Gastrocnemius medialis (tissue), 4 donors: ENCODE measurements at places on chromosomes 13 and 19.

DNA sequence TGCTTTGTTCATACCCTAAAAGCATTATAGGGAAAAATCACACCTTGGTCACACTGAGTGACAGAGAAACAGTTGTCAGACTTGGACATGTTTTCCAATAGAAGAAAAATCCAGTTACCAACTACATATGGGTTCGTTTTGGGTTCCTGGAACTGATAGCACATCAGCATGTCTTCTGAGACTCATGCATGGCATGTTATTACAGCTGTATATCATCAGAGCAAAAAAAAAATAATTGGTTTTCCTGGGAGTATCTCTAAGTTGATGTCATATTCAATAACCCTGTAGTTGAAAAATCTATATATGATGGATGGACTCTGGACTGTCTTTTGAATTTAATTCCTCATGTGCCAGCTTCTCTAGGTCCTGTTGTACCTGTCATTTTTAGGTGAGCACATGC, 211.6 kb downstream of the DNAJC15 start:
- no peak for DNase-seq

DNA sequence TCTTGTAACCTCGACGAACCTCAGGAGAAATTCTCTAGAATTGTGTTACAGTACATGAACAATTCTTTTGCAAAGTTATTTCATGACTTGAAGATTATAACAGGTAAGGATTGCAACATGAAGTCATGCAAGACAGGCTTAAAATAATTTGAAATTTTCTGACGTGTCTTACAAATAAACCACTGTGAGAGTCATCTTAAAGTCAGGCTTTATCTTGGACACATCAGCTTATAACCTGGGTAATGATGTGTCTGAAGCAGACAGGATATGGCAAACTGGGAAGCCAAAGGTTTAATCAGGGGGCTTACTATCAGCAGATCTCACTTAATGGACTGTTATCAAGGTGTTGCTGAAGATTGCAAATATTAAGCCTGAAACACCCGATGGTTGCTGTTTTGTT, 407.8 kb downstream of the KLF5 start:
- DNase-seq = no peak

- DNase-seq = no peak
Observed at GRCh38 chr13:35764326-35765015, 288.0 kb upstream of the MAB21L1 start.

DNA sequence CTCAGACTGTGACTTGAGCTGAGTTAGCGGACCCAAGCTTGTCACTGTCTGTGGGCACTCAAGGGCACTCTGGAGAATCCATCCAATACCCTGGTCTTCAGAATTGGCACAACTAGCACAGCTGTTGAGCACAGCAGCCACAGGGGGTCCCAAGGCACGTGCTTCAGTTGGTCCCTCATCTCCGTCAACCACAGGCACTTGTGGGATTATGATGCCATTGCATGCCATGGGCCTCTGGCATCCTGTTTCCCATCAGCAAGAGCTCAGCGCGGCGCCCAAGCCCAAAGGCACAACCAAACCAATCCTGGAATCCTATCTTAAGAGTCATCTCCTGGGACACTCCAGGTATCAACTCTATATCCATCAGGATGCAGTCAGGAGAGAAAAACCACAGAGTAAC, 3.7 kb upstream of the B3GNT8 start:
- DNase-seq = no peak

DNA sequence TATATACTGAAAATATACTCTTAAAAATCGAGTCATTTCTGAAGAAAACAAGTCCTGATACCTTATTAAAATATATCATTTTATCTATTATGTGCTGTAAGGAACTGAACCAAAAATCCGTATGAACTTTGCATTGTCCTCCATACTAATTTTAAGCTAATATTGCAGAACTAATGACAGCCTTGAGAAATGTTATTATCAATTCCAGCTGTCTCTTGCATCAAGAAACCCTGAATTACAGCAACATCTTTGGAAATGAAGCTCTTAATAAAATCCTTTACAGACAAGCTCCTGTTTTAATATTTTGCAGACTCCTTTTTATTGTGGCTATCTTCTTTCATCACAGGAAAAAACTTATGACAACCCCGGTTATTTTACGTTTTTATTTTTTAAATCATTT, 1335.3 kb downstream of the EFNB2 start:
- DNase-seq = no peak

DNA sequence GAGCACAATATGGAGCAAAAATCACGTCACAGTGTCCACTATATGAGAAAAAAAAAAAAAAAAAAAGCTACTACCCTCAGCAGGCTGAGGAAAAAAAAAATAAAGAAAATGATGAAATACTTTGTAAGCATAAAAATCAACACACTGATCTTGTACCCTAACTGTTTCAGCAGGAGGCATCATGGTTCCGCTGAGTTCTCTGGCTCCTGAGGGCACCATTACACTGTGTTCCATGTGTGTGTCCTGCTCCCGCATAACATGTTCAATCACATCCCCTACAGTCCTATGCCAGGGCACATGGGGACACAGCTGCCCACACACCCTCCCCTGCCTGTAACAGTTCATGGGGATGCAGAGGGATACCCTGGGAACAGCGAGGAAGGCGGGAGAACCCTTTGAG, 33.5 kb downstream of the DOCK9 start:
- no peak for DNase-seq

GRCh38 chr19:50679177-50680125, 30.2 kb downstream of the C19orf81 start:
- peak; percentile 30 for DNase-seq

DNA sequence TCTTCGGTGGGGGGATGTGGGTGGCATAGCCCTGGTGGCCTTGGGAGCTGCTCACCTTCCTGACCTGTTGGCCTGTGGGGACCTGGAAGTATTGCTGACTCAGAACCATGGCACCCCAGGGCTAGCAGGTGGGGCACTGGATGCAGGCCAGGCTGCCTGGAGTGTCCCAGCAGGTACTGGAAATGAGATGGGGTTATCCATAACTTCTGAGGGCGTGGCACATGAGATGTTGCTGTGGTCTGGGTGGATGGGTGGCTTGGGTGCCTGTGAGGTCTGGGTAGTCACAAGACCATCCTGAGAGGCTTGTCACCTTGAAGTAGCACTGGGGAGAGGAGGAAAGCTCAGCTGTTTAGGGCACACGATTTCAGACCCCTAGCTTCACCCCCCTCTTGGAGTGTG, 636 bp upstream of the RNF225 start:
- no peak for DNase-seq

GRCh38 chr13:111122056-111122455, 6.9 kb downstream of the ARHGEF7 start:
- peak; percentile 51 for DNase-seq

DNA sequence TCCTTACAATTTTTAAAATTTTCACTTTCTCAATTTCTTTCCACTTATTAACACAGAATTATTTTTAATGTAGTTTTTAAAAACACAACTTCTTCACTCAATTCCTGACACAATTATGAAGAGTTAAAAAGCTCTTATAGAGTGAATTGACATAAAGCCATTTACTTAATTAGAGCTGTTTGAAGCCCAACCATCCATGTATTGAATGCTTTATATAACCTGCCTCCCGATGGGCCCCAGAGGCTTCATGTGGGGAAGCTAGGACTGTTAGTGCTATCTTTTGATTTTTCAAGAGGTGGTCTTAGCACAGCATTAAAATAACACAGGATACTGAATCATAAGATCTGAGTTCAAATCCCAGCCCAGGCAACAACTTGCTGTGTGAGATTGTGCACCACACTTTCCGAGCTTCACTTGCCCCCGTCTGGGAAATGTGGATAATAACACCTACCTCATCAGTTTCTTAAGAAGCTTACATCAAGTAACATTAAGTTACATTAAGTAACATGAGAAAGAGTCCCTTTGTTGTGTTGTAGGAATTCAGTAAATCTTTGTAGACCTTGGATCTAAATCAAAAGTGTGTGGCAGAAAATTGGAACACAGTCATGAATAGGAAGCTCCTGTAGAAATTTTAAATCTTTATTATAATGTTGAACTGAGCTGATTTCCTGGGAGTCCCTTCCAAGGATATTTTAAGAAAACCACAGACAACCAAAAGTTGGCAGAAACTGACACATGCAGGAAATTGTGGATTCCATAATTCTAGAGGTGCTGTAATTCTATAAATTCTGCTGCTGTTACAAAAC, 5.5 kb upstream of the ENOX1 start:
- DNase-seq = no peak

DNA sequence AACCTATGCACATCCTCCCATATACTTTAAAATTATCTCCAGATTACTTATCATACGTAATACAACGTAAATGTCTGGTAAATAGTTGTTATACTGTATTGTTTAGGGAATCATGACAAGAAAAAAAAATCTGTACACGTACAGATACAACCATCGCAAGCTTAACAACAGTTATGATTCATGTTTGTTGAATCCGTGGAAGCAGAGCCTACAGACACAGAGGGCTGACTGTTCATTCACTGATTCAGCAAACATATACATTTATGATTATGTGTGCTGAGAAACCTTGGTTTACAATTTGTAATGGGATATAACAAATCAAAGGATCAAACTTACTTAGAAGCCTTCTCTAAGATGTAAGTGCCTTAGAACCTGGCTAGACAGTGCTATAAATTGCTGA, 1.5 kb downstream of the ZNF260 start:
- no peak for DNase-seq

- DNase-seq = no peak
Observed at GRCh38 chr13:44413095-44413494, 39.5 kb downstream of the SERP2 start.

- no peak for DNase-seq
Observed at GRCh38 chr13:37741536-37741935, 128.0 kb downstream of the TRPC4 start.

DNA sequence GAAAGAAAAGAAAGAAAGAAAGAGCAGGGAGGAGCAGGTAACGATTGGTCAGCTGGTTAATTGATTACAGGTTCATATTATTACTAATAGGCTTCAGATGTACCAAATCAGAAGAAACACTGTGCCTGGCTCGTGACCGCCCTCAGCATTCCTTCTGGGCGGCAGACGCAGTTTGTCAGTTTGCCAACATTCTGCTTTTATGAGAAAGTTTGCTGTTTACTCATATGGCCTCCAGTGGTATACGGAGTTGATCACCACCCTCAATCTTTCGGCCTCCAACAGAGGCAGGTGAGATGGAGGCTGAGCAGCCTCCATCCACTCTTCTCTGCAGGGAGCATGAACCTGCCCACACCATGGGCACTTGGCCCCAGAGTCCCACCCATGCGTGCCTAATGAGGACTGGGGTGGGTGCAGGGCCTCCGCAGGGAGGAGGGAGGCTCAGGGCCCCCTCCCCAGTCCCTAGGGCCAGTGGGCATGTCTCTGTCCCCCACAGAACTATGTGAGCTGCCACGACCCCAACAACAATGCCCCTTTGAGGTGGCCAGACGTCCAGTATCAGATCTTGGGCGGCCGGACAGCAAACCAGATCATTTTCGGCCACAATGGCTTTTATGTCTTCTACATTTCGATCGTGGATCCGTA, 8.8 kb downstream of the PRR22 start:
- DNase-seq = no peak

DNA sequence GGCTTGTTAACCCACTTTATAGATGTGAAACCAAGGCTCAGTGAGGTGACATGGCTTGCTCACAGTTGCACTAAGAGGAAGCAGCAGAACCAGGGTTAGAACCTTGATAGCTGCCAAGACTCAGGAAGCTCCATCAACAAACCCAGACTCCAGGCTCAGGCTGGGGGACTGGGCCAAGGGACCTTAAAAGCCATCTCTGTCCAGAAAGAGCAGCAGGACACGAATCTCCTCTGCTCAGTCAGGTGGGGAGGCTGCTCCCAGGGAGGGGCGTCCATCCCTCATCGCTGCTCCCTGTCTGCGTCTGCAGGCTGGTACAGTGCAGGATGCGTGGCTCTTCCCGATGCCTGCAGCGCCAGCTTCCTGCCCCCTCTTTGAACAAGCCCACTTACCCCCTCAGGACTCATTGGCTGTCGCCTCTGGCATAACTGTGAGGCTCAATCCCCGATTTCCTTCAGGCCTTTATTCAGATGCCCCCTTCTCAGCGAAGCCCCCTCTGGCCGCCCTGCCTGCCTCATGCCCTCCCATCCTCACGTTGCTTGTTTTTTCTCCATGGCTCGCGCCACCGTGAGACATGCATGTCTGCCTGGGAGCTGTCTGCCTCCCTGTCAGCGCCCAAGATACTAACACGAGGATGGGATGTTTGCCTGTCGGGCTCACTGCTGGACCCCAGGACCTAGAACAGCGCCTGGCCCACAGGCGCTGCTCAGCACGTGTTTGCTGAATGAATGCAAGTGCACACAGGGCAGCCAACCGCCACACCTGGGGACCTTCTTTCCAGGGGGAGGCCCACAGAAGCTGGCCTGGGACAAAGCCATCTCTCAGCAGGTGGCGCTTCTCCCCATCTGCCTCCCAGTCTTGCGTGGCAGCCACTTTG, 21.5 kb downstream of the AKT2 start:
- no peak for DNase-seq

- DNase-seq = no peak
Observed at GRCh38 chr19:39934584-39935363, at the start of gene FCGBP. Gene FCGBP (minus strand): TSS chr19:39934634.

GRCh38 chr19:33374236-33374714, 766 bp downstream of the CEBPG start:
- peak; percentile 67 for DNase-seq

- DNase-seq = peak; percentile 7
Observed at GRCh38 chr13:77544355-77544754, 8.8 kb downstream of the SCEL start.

DNA sequence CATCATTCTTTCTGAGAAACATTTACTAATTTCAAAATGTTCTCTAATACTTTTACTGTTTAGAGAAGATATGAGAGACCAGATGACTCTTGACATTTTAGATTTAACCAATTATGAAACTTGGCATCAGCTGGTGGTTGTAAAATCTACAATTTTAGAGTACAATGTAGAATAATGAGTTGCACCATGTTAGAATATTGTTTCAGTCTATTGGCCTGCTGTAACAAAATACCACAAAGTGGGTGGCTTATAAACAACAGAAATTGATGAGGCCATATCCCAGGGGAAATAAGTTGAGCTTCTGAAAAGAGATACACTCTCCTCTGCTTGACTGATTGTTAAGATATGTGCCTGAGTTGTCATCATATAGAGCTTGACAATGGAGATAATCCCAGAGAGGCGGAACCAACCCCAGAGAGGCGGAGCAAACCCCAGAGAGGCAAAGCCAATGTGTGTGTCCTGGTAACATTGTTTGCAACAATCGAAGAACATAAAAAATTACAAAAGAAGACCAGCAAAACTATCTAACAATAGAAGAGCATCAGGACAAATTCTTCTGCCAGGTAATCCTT, 373.0 kb upstream of the SLITRK1 start:
- DNase-seq = no peak

GRCh38 chr13:66347486-66348117, 882.5 kb downstream of the PCDH9 start:
- DNase-seq = no peak

DNA sequence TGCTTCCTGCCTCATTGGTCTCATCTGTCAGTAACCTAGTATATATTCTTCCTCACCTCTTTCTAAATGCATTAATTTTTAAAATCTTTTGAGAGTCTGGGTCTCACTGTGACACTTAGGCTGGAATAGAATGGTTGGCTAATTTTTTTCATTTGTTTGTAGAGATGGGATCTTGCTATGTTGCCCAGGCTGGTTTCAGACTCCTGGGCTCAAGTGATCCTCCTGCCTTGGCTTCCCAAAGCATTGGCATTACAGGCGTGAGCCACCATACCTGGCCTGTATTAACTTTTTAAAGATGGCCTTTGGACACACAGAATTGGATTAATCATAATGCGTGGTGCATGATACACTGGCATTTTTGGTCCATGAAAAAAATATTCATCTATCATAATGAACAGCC, 29.9 kb downstream of the SIPA1L3 start:
- DNase-seq = no peak

GRCh38 chr13:78976696-78977095, 317.7 kb upstream of the OBI1 start:
- DNase-seq = no peak
